Adrenal gland (tissue), 19 donors: ENCODE measurements at places on chromosomes 12 and 14.
A peak's percentile ranks its signal among the peaks of the same experiment; 100 is the strongest.

DNA sequence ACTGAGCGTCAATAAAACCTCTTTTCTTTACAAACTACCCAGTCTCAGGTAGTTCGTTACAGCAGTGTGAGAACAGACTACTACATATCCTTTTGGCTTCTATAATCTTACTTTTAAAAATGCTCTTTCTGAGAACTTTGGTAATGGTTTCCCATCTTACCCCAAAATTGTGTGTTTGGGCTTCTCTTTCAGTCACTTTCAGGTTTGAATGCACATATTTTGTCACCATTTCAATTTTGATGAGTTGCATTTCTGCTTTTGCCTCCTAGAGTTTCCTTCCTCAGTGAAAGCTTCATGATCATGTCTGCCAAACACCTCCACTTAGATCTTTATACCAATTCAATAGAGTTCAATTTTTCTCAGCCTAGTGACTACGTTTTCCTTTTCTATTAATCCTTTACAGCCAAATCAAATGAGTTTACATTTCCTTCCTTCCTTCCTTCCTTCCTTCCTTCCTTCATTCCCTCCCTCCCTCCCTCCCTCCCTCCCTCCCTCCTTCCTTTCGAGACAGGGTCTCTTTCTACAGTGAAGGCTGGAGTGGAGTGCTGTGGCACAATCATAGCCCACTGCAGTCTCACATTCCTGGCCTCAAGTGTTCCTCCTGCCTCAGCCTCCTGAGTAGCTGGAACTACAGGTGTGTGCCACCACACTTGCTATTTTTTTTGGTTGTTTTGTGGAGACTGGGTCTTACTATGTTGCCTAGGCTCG lies 124.9 kb downstream of the BCAT1 start:
- DNase-seq, result no peak

GRCh38 chr14:37122288-37122687 lies 50.1 kb downstream of the SLC25A21 start:
- DNase-seq, result no peak

- DNase-seq, result no peak
Observed at GRCh38 chr14:20419419-20419818, 6.1 kb upstream of the TEP1 start.

GRCh38 chr12:108833757-108834472 lies 23.5 kb downstream of the SSH1 start:
- peak; percentile 73 for DNase-seq

GRCh38 chr14:20460458-20461224 lies 593 bp downstream of the PIP4P1 start:
- DNase-seq, result no peak

- peak; percentile 93 for DNase-seq
Observed at GRCh38 chr14:90382491-90383125, 14.2 kb upstream of the CALM1 start.

GRCh38 chr14:89186856-89187376 lies 230.1 kb downstream of the FOXN3 start:
- peak; percentile 82 for DNase-seq

- DNase-seq, result peak; percentile 78
Observed at GRCh38 chr12:109717390-109718357, 4.0 kb downstream of the FAM222A start.

- no peak for DNase-seq
Observed at GRCh38 chr12:5806371-5807089, 138.5 kb downstream of the ANO2 start.

- no peak for DNase-seq
Observed at GRCh38 chr12:11894890-11895289, 175.8 kb upstream of the BCL2L14 start.

- no peak for DNase-seq
Observed at GRCh38 chr14:94906991-94907587, 137.2 kb upstream of the GSC start.

- DNase-seq, result no peak
Observed at GRCh38 chr12:54127538-54128259, 61.1 kb downstream of the SMUG1 start.

- DNase-seq, result no peak
Observed at GRCh38 chr12:6074979-6075585, 49.4 kb downstream of the VWF start.

- no peak for DNase-seq
Observed at GRCh38 chr14:76814726-76815645, 2.3 kb upstream of the ANGEL1 start.

DNA sequence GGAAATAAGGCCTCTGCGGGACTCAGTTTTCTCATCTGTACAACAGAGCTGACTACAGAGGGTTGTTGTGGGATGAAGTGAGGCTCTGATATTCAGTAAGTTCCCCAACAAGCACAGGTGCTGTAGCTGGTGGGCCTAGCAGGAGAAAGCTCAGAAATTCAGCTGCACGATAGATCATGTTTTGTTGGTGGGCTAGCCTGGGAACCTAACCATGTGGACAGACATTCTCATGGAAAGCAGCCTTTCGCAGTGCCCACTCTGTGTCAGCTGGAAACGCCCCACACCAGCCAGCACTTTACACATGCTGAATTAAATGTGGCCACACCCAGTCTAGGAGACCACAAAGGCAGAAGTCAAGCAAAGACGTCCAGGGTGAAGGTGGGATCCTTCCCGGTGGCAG lies 16.1 kb downstream of the PITPNM2 start:
- DNase-seq, result no peak

DNA sequence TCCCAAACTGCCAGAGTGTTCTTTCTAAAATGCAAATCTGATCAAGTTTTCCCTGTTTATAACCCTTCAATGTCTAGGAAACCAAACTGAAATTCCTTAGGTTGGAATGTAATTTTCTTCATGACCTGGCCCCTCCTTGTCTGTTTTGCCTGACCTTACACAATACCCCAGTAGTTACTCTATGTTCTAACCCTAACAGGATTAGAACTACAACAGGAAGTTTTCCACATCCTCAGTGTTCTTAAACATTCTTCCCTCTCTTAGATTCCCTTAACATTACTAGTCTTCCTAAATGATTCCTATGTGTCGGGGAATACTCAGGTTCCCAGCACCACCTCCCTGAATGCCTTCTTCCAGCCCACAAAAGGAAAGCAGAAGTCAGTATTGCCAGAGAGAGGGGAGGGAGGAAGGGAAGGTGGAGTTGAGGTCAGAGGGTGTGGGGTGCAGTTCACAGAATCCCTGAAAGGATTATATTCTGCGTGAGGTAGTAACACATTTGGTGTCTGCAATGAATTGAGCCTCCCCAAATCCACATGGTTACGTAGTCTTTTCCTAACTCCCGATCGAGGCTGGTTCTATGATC lies 72.6 kb downstream of the BBS10 start:
- DNase-seq, result no peak

- no peak for DNase-seq
Observed at GRCh38 chr14:31038521-31039166, 12.5 kb upstream of the STRN3 start.

GRCh38 chr12:105729926-105730325 lies 399.4 kb downstream of the C12orf75 start:
- no peak for DNase-seq

DNA sequence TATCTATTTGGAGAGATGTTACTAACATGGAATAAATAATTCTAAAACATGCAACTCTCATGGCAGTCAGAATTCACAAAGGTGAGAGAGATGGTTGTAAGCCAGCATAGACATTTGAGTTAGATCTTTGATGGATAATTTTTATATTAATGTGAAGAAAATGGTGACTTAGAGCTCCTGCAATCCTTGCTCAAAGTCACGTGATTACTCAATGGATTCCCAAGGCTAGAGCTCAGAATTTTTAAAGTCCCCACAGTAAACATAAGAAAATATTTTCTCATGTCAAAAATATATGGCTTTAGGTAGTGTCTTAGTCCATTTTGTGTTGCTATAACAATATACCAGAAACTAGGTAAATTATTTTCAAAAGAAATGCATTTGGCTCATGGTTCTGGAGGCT lies 281.5 kb upstream of the PRKD1 start:
- DNase-seq, result no peak

GRCh38 chr12:122182887-122183587 lies at the start of gene LRRC43:
LRRC43 (plus strand) TSS chr12:122183123; CDS start chr12:122183145, 22 bp downstream.
- DNase-seq, result peak; percentile 43

GRCh38 chr12:19799216-19799615 lies 359.9 kb downstream of the AEBP2 start:
- no peak for DNase-seq

- DNase-seq, result no peak
Observed at GRCh38 chr14:76832503-76832988, 6.3 kb downstream of the LRRC74A start.

DNA sequence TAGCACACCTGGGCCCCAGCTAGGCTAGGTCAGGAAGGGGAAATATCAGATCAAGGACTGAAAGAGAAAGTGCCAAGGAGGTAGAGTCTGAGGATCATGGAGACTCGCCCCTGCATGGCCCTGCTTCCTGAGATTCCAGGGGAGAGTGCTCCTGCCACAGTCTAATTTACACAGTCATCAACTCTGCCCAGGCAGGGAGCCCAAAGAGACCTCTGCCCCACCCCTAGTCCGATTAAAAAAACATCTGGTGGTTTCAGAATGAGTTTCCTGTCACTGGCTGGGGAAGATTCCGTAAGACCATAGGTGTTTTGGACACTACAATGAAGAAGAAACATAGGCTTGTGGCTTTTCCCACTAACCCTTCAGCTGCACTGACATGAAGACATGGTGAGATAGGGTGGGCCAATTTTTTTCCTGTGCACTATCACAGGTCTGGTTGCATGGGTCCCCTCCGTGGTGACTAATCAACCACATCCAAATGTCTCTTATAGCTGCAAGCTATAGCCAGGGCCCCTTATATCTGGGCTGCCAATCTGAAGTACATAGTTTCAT lies 31.5 kb upstream of the GZMB start:
- no peak for DNase-seq

DNA sequence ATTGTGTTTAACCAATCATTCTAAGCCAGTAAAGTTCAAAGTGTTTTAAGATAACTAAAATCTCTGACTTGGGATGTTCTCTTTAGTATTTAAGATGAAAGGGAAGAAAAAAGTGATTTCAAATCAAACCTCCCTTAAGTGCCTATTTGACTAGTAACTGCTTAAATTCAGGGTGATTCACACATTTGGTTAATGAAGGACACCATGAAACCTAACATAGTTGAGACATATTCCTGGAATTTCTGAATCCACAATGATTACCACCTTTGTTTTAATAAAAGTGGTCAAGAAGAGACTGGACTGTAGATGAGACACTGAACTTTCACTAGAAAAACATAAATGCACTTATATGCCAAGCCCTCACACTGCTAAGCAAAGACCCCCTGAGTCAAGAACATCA lies 138.7 kb downstream of the MED13L start:
- no peak for DNase-seq

DNA sequence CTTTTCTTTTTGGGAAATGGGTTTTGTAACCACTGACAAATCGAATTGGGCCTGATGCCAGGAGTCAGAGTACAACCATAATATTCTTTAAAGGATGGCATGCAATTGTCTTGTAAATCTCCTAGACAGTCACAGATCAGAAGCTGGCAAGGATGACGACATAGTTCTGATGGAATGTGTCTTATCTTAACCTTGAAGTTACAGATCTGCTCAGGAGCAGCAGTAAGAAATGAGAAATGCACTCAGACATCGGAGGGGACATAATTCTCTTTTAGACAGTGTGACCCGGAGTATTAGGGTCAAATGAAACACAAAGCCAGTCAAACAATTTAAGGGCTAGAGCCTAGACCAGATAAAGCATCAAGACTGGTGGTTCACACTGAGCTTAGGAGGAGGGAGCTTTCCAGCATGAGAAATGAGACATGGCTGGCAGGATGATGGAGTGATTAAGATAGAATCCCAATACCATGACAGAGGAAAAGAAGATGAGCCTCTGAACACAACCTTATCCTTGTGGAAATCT lies 17.5 kb downstream of the CBX5 start:
- DNase-seq, result peak; percentile 85

DNA sequence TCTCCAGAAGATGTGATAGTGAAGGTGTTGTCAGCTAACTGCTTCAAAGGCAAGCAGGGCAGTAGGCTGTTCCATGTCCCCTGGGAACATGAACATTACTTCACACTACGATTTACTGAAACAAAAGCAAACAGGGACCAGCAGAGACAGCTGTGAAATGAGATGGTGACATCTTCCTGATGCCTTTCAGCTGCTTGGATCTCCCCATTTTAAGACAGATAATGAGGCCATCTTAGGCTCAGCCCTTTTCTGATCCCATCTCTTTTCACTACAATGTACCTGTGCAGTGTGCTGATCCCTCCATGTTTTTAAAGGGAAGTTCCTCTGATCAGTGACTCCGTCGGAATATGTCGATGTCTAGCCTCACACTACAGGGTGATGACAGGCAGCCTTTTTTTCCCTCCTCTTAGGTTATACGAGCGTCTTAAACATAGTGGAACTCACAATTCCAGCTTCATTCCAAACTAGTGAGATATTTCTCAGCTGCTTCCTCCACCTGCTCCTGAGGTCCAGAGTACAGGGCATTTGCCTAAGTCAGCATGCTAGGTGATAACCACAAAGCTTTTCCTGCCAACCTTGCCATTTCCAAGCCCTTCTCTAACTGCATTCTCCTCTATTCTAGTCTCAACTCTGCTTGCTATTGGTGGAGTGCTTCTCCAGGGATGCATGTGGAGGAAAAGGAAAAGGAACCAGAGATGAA lies 87.6 kb upstream of the EGLN3 start:
- no peak for DNase-seq

- DNase-seq, result no peak
Observed at GRCh38 chr12:91990525-91990924, 155.1 kb downstream of the BTG1 start.

- DNase-seq, result peak; percentile 38
Observed at GRCh38 chr12:128069359-128069997, 197.5 kb upstream of the TMEM132C start.

GRCh38 chr12:42201063-42201462 lies 37.0 kb downstream of the YAF2 start:
- no peak for DNase-seq

- DNase-seq, result no peak
Observed at GRCh38 chr14:65002586-65003210, 16.0 kb downstream of the FNTB start.

DNA sequence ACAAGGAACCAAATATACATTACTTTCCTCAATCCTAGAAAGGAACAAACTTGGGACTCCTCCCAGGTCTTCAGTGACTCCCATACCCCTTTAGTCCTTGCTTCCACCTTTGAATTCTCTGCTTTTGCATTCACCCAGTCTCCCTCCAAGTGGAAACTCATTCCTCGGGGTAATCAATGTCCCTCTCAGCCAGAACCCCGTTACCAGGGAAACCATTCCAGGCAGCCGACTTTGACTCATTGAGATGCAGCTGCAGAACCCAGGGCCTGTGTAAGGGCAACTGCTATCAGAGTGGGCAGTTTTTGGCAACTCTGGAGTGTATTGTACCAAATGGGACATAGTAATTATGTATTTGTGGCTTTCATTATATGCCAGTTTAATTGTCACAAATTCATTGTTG lies 186.2 kb downstream of the NRXN3 start:
- DNase-seq, result no peak

GRCh38 chr14:58557242-58557641 lies 80.5 kb upstream of the DACT1 start:
- DNase-seq, result no peak

DNA sequence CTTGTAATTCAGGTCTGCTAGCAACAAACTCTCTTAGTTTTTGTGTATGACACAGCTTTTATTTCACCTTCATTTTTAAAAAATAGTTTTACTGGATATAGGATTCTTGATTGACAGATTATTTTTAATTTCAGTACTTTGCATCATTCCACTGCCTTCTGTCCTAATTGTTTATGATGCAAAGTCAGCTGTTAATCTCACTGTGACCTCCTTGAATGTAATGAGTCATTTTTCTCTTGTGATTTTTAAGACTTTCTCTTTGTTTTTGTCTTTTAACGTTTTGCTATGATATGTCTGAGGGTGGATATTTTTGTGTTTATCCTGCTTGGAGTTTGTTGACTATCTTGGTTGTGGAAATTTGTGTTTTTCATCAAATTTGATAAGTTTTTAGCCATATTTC lies 126.3 kb upstream of the FBXO33 start:
- no peak for DNase-seq
